A549 treated with dexamethasone at 1 μM for 4 hours (cell line): ENCODE measurements at places on chromosomes 1 and 21. TPM values are rescaled to one million over a fixed set of nuclear protein-coding genes. Genes with fewer than 3 reads are reported as not detected.

The NEK2 gene
- total RNA-seq, result 35.7 to 45.1 TPM (median 43.0 TPM) in 5 replicates

The LYSMD1 gene
- 5.2 to 7.3 TPM (median 7.1 TPM) in 5 replicates for total RNA-seq

The NUDT4B gene
- 0.58 to 1.9 TPM (median 1.1 TPM) in 5 replicates for total RNA-seq

The PGLYRP3 gene
- not detected in 5 replicates for total RNA-seq

The HPDL gene
- 2.7 to 3.5 TPM (median 3.2 TPM) in 5 replicates for total RNA-seq

The NBPF3 gene
- total RNA-seq, result 6.0 to 7.7 TPM (median 6.9 TPM) in 5 replicates

The NPR1 gene
- total RNA-seq, result 1.6 to 3.2 TPM (median 2.3 TPM) in 5 replicates

The CBS gene
- 8.8 to 13.7 TPM (median 12.7 TPM) in 5 replicates for total RNA-seq

The ARMH1 gene
- 0.35 to 1.2 TPM (median 0.71 TPM) in 5 replicates for total RNA-seq

The FABP3 gene
- not detected in 5 replicates for total RNA-seq

The OPTC gene
- not detected in 5 replicates for total RNA-seq

The IGSF5 gene
- total RNA-seq, result not detected in 5 replicates

The RGS13 gene
- not detected in 5 replicates for total RNA-seq

The INKA2 gene
- 1.9 to 2.3 TPM (median 2.1 TPM) in 5 replicates for total RNA-seq

The MTARC1 gene
- 7.4 to 10.1 TPM (median 10.0 TPM) in 5 replicates for total RNA-seq

The ODF2L gene
- total RNA-seq, result 7.4 to 9.3 TPM (median 8.2 TPM) in 5 replicates

The CGN gene
- total RNA-seq, result 1.8 to 2.8 TPM (median 2.6 TPM) in 5 replicates

The SLC22A15 gene
- 0.64 to 0.92 TPM (median 0.82 TPM) in 5 replicates for total RNA-seq

The MMEL1 gene
- total RNA-seq, result 0.08 TPM in 1 of 5 replicates, not detected in the others

The LMX1A gene
- total RNA-seq, result 0.05 TPM in 1 of 5 replicates, not detected in the others
